ENCODE measurements at places on chromosomes 2 and 18.

- no peak for DNase-seq
These were observed 35.2 kb downstream of the LPIN1 start for GRCh38 chr2:11781602-11782001.

GRCh38 chr2:25170888-25171287 is 2.5 kb upstream of the POMC start:
- DNase-seq: no peak

DNA sequence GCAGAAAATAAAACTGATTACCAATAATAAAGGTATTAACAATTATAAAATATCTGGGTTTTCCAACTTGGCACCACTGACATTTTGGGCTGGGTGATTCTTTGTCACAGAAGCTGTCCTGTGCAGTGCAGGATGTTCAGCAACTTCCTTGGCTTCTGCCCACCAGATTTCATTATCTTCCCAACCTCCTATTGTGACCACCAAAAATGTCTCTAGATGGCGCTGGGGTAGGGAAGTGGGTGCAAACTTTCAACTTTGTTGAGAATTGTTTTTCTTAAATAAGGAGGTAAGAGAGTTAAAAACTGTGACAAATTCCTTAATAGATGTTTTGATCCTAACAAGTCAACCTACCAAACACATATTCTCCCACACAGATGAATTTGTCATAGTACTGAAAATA is 90.1 kb downstream of the GAREM1 start:
- DNase-seq: no peak

DNA sequence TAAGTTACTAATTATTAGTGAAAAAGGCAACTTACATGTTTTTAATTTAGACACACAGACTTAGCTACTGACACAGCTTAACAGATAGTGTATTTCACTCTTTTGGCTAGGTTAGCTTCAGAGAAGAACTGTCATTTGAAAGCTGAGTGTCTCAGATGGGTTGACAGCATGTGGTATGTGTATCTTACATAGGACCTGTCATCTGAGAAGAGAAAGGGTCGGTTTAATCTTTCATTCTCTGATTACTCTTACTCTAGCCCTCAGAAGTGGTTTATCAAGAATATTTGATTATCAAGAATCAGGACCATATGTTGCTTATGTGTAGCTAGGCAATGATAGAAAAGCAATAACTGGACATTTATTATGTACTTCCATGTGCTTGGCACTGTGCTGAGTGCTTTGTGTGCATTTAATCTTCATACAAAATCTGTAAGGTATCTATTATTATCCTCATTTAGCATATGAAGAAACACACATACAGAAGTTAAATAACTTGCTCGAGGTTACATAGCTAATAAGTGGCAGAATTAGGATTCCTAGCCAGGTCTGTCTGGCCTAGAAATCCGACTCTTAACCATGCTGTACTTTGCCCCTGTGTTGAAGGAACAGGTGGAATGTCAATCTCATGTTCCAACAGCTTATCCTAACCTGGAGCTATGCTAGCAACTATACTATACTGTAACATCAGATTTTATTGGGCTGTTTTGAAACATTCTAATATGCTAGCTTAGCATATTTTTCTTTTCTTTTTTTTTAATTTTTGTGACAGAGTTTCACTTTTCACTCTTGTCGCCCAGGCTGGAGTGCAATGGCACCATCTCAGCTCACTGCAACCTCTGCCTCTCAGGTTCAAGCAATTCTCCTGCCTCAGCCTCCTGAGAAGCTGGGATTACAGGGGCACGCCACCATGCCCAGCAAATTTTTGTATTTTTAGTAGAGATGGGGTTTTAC is 28.4 kb downstream of the CFLAR start:
- no peak for DNase-seq

- DNase-seq: no peak
These were observed 40.1 kb downstream of the MTCL1 start for GRCh38 chr18:8745355-8746014.

DNA sequence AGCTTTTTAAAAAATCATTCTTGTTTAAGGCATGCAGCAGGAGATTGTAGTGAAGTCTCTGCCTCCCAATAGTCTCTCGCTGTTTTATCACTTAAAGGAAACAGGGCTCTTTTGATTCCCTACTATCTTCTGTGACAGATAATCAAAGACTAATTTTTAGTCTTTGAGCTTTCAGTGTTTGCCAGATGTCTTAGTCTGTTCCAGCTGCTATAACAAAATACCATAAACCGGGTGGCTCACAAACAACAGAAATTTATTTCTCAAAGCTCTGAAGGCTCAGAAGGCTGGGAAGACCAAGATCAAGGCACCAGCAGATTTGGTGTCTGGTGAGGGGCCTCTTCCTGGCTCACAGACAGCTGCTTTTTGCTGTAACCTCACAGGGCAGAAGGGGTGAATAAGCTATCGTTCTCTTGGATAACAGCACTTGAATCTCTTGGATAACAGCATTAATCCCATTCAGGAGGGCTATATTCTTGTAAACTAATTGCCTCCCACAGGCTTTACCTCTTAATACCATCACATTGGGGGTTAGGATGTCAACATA is 37.8 kb upstream of the STAT4 start:
- DNase-seq: no peak

- no peak for DNase-seq
These were observed 48.4 kb downstream of the ABCG8 start for GRCh38 chr2:43887176-43887575.

DNA sequence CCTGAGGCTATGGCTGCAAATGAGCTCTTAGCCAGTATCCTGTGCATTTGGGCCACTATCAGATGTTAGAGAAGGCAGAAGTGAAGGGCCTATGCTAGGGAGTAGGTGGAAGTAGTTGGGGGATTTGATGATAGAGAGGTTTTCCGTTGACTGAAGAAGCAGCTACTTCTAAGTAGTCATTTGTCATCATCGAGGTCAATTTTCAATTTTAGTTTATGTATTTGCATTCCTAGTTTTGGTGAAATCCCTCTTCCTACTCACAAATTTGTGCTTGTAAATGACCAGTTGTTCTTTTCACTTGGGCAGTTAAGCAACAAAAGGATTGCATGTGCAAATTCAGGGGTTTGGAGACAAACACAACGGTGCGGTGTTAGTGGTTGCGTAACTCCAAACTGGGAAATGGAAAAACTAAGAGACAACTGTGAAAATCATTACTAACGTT is 48.5 kb upstream of the PELI1 start:
- DNase-seq: no peak

GRCh38 chr2:231387904-231388724 is 7.4 kb upstream of the B3GNT7 start:
- no peak for DNase-seq

Measured in HS-5 (cell line).